ENCODE measurements at places on chromosomes 5 and 9. TPM values are rescaled to one million over a fixed set of nuclear protein-coding genes. Genes with fewer than 3 reads are reported as not detected.

DNA sequence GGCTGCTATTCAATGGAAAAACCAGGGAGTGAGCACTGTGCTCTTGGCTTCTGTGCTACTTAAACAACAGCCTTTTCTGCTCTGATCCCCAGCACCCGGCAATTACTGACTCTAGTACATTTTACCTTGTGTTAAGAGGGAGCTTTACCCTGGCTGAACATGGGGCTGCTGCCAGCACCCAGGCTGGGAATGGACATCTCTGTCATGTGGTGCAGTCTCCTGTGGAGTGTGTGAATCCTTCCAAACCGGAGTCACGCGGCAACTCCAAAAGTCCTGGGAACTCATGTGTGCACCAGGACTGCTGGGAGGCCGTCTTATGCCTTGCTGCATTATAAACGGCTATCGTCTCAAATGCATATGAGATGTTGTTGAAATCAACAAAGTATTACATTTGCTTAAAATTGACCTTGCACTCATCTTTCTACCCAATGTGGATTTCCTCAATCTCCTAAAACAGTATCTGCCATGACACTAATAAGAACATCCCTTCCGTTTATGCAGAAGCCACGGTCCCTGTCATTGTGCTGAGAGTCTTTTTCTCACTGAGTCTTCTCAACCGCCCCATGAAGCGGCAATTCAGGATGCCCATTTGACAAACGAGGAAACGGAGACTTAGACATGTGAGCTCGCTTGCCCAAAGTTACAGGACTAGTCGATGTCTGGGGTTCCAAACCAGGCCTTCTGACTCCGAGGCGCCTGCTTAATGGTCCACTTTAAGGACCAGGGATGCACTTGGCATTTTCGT lies 884 bp upstream of the GSN start:
- peaks cover 5% of the 10 kb centered on the region for H3K4me1 ChIP-seq
- no peaks in the 10 kb centered on the region for H3K36me3 ChIP-seq
- H3K4me3 ChIP-seq = no peak overlapping the region
- no peaks in the 10 kb centered on the region for H3K27me3 ChIP-seq
- no peak for DNase-seq
- no peak overlapping the region for H3K27ac ChIP-seq

DNA sequence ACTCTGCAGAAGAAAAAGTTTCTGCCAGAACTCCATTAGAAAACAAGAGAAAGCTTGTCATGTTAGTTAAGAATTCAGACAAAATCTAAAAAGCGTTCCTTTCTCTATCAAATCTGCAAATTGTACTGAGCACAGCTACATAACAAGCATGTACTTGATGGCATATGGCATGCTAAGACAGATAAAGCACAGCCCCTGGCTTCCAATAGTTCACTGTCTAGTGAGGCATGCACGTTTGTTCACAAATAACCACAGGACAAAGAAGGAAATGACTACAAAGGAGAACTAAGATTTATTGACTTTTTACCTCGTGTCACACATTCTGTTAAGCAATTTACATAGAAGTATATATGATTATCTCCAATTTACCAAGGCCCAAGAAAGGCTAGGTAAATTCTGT lies 518.2 kb upstream of the TLE4 start:
- H3K4me3 ChIP-seq = no peak overlapping the region
- no peak for DNase-seq
- H3K27me3 ChIP-seq = no peaks in the 10 kb centered on the region
- H3K36me3 ChIP-seq = no peaks in the 10 kb centered on the region
- no peak overlapping the region for H3K27ac ChIP-seq
- no peaks in the 10 kb centered on the region for H3K4me1 ChIP-seq

DNA sequence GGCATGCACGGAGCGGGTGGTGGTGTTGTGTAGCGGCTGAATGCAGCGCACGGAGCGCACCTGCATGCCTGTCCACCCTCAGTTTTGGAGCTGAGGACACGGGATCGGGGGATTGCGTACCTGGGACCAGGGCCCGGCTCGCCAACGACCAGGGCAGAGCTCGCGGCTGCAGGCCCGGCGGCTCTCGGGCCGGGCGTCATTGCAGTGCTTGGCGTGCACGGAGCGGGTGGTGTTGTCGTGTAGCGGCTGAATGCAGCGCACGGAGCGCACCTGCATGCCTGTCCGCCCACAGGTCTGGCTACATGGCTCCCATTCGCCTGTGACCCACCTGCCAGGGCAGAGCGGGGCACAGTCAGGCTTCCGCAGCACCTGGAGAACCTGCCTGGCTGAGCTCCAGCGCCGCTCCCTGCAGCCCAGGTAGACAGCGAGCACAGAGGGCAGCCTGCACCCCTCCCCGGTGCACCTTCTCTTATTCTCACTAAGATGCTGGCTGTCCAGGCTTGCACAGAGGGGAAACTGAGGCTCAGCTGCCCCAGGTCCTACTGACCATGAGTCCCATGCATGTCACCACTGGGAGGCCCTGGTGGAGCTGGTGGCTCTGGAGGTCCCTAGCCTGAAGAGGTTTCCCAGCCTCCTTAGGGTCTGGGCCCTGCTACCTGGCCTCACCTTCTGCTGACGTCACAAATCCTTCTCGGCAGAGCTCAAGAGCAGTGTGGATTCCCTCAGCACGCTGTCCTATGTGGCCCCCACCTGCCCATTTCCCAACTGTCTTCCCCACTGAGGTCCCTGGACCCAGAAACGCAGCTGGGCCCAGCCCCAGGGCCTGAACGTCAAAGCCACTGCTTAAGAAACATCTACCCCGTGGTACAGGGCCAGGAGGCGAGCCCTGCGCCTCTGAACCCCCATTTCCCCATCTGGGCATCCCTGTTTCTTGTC lies 64.9 kb downstream of the ZNF354C start:
- no peaks in the 10 kb centered on the region for H3K4me1 ChIP-seq
- no peaks in the 10 kb centered on the region for H3K36me3 ChIP-seq
- no peak overlapping the region for H3K4me3 ChIP-seq
- H3K27me3 ChIP-seq = no peaks in the 10 kb centered on the region
- no peak overlapping the region for H3K27ac ChIP-seq
- DNase-seq = no peak

DNA sequence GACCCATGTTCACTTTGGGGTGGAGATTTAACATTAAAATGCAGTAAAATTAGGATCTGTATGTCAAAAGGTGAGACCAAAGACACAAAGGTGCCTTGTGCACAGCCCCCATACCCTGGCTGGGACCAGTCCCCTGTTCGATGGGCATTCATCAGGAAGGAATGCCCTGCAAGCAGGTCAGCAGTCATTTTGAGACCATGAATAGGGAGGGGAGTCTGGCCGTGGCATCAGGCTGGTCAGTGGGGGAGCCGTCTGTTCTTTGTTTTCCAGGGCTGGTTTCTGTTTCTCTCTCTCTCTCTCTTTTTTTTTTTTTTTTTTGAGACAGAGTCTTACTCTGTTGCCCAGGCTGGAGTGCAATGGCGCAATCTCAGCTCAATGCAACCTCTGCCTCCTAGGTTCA lies 68.9 kb upstream of the GOLM1 start:
- H3K4me3 ChIP-seq = no peak overlapping the region
- H3K27ac ChIP-seq = no peak overlapping the region
- H3K4me1 ChIP-seq = no peaks in the 10 kb centered on the region
- DNase-seq = no peak
- H3K27me3 ChIP-seq = no peaks in the 10 kb centered on the region

GRCh38 chr9:110029956-110030480 lies 177.9 kb downstream of the C9orf152 start:
- no peaks in the 10 kb centered on the region for H3K27me3 ChIP-seq
- peaks cover 45% of the 10 kb centered on the region for H3K4me1 ChIP-seq
- peak overlapping the region; percentile 15 for H3K4me3 ChIP-seq
- DNase-seq = no peak

DNA sequence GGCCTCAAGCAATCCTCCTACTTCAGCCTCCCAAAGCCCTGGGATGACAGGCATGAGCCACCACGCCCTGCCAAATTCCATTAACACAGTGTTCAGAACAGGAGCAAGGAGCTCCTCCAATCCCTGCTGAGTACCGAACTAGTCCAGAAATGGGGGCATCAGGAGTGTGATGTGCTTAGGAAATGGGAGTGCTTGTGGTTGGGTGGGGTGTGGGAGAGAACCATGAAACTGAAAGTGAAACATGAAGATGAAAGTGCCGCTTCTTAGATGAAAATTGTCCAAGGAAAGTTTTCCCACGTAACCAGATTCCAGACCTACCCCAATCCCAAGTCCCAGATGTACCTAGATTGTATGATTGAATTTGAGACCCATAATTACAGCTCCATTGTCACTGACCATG lies 16.7 kb upstream of the ZNF131 start:
- H3K4me3 ChIP-seq = no peak overlapping the region
- peaks cover 2% of the 10 kb centered on the region for H3K4me1 ChIP-seq
- no peak overlapping the region for H3K27ac ChIP-seq
- no peaks in the 10 kb centered on the region for H3K27me3 ChIP-seq
- H3K36me3 ChIP-seq = no peaks in the 10 kb centered on the region

- no peaks in the 10 kb centered on the region for H3K36me3 ChIP-seq
- no peaks in the 10 kb centered on the region for H3K27me3 ChIP-seq
- no peaks in the 10 kb centered on the region for H3K4me1 ChIP-seq
- no peak for DNase-seq
- H3K4me3 ChIP-seq = no peak overlapping the region
Observed at GRCh38 chr5:121019734-121020133, 555.6 kb downstream of the PRR16 start.

NTNG2 gene
- total RNA-seq = 0.28 TPM

- H3K36me3 ChIP-seq = no peaks in the 10 kb centered on the region
- no peaks in the 10 kb centered on the region for H3K27me3 ChIP-seq
- no peaks in the 10 kb centered on the region for H3K4me1 ChIP-seq
- H3K4me3 ChIP-seq = no peak overlapping the region
- no peak for DNase-seq
Observed at GRCh38 chr9:1219284-1219683, 169.1 kb downstream of the DMRT2 start.

- H3K4me3 ChIP-seq = no peak overlapping the region
- H3K4me1 ChIP-seq = no peaks in the 10 kb centered on the region
- no peak for DNase-seq
- peaks cover 2% of the 10 kb centered on the region for H3K36me3 ChIP-seq
- no peak overlapping the region for H3K27ac ChIP-seq
Observed at GRCh38 chr5:1498623-1499416, 24.9 kb downstream of the LPCAT1 start.

GRCh38 chr5:79108792-79109191 lies 2.8 kb upstream of the BHMT start:
- no peaks in the 10 kb centered on the region for H3K36me3 ChIP-seq
- H3K4me1 ChIP-seq = peaks cover 40% of the 10 kb centered on the region
- H3K27ac ChIP-seq = peak overlapping the region; percentile 46
- no peak overlapping the region for H3K4me3 ChIP-seq

DNA sequence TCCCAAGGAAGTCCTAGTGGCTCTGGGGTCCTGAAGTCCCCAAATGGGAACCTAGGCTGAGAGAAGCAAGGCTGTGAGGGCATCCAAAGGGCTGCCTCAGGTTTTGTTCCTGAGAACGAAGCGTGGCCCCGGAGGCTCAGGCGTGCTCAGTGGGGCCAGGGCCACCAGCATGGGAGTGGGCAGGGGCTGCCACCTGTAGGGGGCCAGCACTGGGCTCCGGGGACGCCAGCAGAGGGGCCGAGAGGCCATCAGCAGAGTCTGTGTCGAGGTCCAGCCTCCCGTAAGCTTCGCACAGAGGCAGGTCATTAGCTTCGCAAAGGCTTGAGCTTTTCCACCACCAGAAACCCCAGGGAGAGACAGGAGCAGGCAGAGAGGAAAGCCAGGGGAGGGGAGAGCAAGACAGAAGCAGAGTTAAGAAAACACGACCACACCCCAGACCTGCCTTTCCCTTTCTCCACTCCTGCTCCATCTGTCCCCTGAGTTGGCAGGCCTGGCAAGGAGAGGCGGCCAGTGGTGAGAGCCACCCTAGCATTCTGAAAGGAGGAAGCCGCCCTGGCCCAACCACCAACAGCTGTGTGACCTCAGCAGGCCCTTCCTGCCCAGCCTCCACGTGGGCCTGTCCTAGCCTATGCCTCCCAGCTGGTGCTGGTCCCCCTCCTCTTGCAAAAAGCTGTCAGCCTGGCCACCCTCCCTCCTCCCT lies 5.5 kb upstream of the SURF6 start:
- H3K36me3 ChIP-seq = no peaks in the 10 kb centered on the region
- no peak overlapping the region for H3K27ac ChIP-seq
- no peak overlapping the region for H3K4me3 ChIP-seq
- H3K4me1 ChIP-seq = peaks cover 2% of the 10 kb centered on the region
- H3K27me3 ChIP-seq = no peaks in the 10 kb centered on the region

WHRN gene
- total RNA-seq = 1.9 TPM

DNA sequence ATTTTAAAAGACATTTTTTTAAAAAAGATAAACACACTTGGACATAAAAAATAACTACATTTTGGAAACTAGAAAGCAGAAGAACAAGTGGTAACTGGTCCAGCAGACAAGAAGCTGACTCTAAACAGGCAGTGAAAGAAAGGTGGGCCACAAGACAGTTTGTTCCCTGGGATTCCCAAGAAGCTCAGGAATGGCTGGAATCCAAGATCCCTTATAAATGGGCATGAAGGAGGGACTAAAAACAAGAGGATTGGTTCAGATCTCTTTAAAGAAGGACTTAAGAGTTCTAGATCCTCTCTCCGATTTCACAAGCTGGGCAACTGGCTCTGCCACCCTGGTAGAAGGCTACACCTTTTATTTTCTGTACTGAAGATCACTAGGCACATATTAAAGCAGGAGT lies 102.8 kb downstream of the ARL15 start:
- H3K27me3 ChIP-seq = no peaks in the 10 kb centered on the region
- DNase-seq = no peak
- no peak overlapping the region for H3K4me3 ChIP-seq
- H3K4me1 ChIP-seq = peaks cover 10% of the 10 kb centered on the region
- no peaks in the 10 kb centered on the region for H3K36me3 ChIP-seq

DNA sequence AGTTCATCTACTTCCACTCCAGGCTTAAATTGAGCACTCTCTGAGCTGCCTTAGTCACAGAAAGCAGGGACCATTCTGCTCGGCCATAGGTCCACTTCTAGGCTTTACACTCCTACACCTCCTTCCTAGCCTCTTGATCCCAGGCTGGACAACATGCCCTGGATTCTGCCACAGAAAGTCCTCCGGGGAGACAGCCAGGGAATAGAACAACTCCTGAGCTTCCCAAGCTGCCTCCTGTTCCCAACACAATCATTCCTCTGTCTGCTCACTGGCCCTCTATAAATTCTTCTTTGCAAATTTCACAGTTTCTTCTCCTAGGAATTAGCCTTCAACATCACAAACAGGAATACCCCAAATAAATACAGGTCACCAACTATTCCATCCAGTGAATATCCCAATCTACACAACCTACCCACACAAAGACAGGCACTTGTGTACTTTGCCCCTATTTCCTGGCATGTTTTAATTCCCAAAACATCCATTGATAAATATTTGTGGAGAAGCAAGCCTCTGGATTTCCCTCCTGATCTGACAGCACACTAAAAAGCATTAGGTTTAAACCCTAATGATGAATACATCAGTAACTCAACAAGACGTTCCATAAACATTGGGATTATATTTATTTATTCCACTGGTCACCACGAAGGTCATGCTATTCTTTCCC lies 125.5 kb downstream of the ENC1 start:
- H3K4me3 ChIP-seq = no peak overlapping the region
- peaks cover 4% of the 10 kb centered on the region for H3K4me1 ChIP-seq
- H3K27me3 ChIP-seq = no peaks in the 10 kb centered on the region
- DNase-seq = no peak

- H3K4me1 ChIP-seq = no peaks in the 10 kb centered on the region
- no peak overlapping the region for H3K4me3 ChIP-seq
- no peaks in the 10 kb centered on the region for H3K27me3 ChIP-seq
- no peak overlapping the region for H3K27ac ChIP-seq
- no peak for DNase-seq
Observed at GRCh38 chr5:83285661-83286398, 185.7 kb upstream of the VCAN start.

PIP5K1B gene
- 30.9 TPM for total RNA-seq

GRCh38 chr5:5198135-5198534 lies 58.0 kb downstream of the ADAMTS16 start:
- no peak overlapping the region for H3K27ac ChIP-seq
- no peaks in the 10 kb centered on the region for H3K4me1 ChIP-seq
- H3K36me3 ChIP-seq = no peaks in the 10 kb centered on the region

Data from liver (tissue), 10 donors.